ENCODE measurements at places on chromosomes 5 and 9.

GRCh38 chr9:121703014-121703734 is 51.7 kb downstream of the DAB2IP start:
- no peak for DNase-seq

DNA sequence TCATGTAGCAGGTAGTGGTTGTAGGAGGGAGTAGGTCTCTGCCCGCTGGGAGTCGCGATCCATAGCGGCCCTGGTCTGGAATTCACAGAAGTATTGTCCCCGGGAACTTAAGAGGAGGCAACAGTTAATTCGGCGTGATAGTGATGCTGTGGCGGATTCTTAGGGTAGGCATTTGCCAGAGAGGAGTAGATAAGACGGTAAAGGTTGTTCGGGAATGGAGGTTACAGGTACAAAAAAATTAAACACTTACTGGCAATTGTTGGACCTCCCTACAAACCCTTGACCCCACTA is 679 bp downstream of the SMC5 start:
- no peak for DNase-seq

GRCh38 chr5:107542428-107542827 is 128.3 kb downstream of the EFNA5 start:
- DNase-seq: no peak

DNA sequence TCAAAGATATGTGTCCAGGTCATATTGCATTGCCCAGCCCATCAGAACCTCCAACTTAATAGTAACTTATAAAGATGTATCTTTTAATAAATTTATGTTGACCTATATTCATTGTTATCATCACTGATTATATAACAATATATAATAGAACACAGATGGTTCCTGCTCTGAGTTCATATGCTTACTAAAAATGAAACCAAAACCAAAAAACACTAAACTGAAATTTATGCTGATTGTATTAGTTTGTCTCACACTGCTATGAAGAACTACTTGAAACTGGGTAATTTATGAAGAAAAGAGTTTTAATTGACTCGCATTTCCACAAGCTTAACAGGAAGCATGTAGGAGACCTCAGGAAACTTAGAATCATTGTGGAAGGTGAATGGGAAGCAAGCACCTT is 462.5 kb upstream of the TYRP1 start:
- DNase-seq: no peak

DNA sequence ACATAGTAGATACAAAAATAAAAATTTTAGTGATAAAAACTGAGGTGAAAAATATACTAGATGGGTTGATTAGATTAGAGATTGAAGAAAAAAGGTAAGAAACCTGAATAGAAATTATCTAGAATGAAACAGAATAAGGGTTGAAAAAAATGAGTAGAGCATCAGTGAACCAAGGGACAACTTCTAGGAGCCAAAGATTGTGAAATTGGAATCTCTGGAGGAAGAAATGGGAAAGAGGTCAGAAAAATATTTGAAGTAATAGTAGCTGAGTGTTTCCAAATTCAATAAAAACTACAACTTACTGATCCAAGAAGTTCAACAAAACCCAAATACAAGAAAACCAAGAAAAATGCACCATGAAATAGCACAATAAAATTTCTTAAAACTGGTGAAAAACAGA is 116.6 kb upstream of the STARD4 start:
- no peak for DNase-seq

GRCh38 chr9:90909747-90910283 is 108.2 kb downstream of the SYK start:
- no peak for DNase-seq

DNA sequence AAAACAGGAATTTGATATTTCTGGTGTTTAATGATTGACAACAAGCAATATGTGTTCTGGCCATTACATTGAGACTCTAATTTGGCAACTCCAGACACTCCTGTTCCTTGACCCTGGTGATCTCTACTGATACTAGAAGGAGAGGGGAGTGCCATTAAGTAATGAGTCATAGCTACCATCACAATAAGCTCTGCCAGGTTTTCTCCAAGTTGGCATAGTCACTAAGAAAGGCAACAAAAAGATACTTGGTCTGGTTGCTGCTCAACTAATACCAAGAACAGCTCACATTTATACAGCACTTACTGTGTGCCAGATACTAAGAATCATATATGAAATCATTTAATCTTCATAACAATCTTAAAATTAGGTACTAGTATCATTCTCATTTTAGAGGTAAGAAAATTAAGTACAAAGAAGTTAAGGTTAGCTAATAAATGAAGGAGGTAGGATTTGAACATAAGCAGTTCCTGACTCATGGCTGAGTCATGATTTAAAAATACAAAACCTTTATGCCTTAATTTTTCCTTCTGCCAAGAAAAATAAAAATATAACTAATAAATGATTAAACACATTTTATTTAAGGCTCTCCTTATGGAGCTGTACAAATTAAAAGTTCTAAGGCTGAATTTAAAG is 19.9 kb upstream of the PRXL2C start:
- DNase-seq: no peak

DNA sequence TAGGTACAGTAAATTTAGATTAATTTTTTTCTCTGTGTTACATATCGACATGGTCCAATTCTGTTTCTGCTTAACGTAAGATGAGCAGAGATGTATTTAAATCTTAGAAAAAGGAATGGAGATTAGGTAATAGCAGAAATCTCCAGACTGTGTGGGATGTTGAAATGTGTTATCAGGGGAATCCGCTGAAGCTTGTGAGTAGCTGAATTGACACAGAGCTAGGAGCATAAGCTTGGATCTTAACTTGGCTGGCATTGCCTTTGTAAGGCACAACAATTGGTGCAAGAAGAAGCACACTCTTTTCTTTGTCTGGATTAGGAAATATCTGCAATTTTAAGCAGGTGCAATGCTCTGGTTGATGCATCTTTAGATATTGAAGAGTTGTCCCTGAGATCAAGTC is 53.1 kb downstream of the PLPPR1 start:
- DNase-seq: no peak

DNA sequence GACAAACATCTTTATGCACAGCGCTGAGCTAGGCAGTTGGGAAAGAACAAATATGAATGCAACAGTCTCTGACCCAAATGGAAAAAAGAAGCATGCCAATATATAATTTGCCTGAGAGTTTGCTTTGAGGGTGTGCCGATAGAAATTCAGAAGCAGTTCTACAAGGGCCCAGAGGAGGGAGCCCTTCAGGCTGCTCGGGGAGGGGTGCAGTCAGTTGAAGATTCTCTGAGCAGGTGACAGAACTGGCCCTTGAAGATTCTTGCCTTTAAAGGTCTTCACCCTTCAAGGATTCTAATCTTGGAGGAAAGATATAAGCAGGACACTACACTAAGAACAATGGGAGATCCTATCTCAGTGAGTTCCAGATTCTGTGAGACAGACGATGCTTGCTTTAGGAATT is 3.7 kb upstream of the PAPPA start:
- DNase-seq: no peak

DNA sequence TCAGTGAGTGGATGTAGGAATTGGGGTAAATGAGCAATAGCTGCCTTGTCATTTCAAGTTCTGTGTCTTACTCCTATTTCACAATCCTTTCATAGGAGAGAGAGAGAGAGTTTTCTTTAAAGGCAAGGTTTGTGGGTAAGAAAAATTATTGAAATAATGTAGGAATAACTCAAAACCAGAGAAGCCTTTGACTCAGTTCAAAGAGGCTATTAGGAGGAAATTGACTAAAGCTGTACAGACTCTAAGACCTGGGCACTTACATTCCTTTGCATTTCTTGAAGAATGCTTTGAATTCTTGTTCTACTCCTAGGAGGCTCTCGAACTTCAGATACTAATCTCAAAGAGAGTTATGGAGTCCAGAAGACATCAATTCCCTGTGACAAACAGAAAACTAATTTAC is 257.1 kb downstream of the FBXL7 start:
- DNase-seq: no peak

DNA sequence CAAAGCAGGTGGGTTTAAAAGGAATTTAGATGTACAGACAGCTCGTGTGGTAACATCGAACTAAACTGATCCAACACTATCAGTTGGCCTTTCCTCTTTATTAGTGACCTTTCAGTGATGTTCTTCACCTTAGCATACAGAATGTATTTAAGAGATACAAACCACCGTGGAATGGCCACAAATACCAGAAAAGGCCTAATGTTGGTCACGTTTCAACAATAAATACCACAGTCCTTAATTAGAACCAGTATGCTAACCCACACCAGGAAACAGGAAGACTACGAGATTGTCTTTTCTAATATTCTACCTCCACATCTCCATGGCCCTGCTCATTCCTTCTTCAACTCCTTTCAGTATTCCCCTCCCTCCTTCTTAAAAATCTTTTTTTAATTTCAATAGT is 40.4 kb downstream of the GNAQ start:
- no peak for DNase-seq
